Stimulated activated CD4-positive, alpha-beta T cell treated with anti-CD3 and anti-CD28 coated beads, Interleukin-1b, Interleukin-23, amount 100 ng/mL, for 1 hour (primary cell): ENCODE measurements at places on chromosomes 5 and 9.

- DNase-seq, result no peak
These were observed 22.7 kb downstream of the CAMK2A start for GRCh38 chr5:150266871-150267291.

GRCh38 chr5:102554728-102555127, 55.9 kb upstream of the SLCO6A1 start:
- DNase-seq, result no peak

- DNase-seq, result no peak
These were observed 1.6 kb downstream of the NINJ1 start for GRCh38 chr9:93132287-93132927.

DNA sequence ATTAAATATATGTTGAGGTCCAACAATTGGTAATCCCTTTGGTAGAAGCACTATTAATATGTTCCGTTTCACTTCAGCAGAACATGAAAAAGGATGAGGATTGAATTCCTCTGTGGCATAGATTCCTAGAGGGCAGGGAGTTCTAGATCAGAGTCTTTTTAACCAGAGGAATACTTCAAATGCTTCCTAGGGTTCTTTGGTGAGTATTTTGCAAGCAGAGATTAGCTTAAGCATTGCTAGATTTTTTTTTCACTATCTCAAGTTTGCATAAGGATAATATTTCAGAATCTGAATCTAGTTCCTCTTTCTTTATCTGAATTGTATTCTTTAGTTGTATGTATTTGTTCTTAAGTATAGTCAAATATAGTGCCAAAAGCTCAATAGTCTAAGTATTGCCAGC, 116.6 kb upstream of the ADAMTSL1 start:
- DNase-seq, result no peak

DNA sequence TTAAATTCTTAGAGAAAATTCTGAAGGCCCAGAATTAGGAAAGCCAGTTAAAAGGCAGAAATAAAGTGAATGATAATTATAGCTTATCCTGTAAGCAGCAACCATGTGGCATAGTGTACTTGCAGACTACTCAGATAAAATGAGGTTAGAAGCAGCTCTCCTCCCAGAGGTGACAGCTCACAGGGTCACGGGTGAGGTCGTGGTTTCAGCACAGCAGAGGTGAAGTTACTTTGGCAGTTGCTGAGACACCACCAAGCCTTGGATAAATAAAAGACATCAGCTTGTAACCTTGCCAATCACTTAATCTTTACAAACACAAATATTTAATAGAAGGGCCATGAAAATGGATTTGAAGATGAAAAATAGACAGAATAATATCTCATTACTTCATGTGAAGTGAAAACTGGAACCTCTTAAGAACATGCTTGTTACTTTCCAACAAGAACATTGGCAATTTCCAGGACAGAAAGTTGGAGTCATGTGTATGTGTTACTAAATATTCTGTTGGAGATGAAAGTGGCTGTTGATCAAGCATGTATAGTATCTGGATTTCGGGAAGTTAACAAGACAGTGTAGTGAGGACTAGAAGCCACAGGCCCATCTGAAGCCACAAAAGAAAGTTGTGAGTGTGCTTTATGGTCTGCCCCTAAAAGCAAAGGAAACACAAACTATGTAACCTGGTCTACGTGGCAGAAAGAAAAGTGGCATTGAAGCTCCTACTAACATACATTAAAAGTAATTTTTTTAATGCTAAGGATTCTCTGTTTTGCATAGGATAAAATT, 134.4 kb downstream of the ERCC6L2 start:
- no peak for DNase-seq

DNA sequence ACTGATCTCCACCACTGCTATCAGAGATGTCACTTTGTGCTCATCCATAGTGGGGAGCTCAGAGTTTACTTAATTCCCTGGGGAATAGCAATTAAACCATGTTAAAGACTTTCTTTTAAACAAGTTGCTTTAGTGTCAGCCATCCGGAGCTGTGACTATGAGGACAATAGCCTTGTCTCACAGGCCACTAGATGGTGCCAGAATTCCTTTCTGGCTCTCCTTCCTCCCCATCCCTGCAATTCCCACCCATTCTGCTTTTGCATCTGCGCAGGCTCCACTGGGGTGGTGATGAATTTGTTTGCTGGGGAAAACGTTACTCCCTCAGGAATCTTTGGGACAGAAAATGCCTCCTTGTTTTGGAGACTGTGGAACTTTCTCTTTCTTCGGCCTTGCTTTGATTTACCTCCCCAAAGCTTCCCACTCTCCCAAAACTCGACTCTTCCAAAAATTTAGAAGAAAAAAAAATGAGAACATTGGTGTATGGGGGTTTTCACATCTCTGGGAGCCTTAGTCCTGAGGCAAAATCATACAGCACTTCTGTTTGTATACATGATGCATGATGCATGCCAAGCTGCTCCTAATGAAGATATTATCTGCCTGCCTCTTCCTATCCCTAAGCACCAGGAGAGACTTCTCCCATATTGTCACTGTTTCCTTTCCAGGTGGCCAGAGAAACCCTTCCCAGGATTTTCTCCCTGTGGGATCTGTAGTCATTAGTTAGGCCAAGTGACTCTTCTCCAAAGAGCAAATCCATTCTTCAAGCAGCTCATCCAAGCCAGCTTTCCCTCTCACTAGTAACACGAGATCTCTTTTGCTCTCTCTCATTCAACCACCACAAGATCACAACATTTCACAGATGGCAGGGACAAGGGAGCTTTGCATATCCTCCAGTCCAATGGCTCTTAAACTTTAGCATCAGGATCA, 466.1 kb downstream of the TLR4 start:
- DNase-seq, result no peak

DNA sequence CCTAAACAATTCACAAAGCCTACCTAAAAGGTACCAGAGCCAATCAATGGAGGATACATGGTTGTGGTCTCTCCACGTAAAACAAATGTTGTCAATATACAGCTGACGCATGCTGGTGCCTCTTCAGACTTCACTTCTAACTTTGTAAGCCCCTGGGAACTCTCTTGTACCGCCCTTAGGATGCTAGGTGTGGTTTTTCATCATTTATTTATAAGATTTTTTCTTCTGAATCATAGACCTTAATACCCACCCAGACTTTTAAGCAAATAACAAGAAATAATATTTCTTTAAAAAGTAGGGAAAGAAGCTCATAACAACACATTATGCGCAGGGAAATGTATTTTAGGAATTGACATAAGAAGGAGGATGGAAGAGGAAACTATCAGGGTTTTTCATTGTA, 33.0 kb downstream of the SSBP2 start:
- DNase-seq, result no peak

- DNase-seq, result peak; percentile 16
These were observed 83.5 kb upstream of the MINAR2 start for GRCh38 chr5:129664336-129664937.

DNA sequence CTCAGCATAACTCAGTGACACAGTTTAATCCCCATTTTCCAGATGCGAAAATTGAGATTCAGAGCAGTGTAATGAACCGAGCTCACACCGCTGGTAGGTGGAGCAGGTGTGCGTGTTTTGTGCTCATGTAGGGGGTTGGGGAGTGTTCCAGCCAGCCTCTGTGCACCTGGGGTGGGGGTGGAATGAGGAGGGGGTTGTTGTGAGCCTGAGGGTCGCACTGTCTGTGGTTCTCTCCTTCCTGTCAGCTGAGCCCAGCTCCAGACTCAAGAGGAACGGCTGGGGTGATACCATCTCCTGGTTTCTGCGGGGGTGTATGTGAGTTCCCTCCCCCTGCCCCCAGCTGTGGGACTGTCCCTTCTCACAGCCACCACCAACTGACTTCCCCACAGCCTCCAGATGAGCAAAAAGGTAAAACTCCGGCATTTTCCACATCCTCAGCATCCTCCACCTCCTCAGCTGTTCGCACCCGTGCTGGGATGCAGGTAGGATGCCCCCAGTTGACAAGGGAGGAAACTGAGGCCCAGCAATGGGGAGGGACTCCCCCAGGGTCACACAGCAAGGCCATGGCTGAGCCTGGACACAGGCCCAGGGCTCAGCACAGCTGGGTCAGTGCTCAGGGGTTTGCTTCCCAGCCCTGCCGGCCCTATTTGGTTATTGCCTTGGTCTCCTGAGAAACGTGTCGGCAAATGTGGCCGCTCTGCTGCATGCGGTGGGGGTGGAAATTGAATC, 2.1 kb downstream of the SH2D3C start:
- DNase-seq, result peak; percentile 60

GRCh38 chr9:4027606-4028005, 272.3 kb downstream of the GLIS3 start:
- no peak for DNase-seq

- no peak for DNase-seq
These were observed 96.5 kb downstream of the IQGAP2 start for GRCh38 chr5:76499507-76500161.

DNA sequence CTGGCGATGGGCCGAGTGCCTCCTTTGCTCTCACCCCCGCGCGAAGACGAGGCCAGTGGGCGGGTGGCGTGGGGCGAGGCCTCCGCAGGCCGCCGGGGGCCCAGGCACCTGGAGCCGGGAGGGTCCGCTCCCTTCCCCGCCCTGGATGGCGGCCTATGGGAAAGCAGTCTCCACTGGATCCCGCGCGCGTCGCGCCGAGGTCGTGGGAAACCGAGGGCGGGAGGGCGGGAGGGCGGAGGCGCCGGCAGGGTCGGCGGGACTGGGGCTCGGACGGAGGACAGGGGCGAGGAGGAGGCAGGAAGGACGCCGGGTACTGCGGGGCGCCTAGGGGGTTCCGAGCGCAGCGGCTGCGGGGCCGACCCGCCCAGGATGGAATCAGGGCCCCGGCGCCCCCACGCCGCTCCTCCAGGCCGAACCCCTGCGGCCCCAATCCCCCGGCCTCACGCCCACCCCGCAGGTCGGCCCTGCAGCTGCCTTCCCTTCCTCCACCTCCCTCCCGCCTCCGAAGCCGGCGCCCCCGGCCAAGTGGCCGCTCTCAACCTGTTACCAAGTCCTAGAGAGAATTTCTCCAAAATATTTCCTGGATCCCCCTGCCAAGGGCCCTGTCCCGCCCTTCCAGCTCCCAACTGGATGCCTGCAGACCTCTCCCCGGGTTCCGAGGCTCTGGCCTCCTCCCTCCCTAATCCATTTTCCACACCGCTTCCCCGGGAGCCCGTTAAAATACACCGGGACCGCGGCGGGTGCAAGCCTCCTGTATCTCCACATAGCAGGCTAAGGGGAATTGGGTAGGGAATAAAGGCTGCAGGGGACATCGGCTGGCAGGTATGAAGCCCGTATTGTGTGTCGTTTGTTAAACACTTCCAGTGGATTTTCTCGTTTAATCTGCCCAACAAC, 146.3 kb downstream of the ERCC6L2 start:
- no peak for DNase-seq

DNA sequence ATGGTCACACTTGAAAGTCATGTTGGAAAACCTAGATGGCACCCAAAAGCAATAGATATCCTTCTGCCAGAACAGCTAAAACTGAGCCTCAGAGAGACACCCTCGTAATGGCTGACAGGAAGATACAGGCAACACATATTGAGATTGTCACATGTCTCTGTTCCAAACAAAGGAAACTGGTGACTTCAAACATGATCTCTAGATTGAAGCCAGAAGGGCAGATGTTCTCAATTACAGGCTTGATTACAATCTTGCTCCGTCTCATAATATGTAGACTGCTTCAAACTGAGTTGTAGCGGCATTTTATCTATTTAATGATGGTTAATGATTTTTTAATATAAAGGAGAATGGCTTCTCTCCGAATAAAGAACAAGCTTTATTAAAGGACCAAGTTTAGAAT, 774.3 kb downstream of the KCTD16 start:
- no peak for DNase-seq

GRCh38 chr9:126587187-126588185, 26.2 kb upstream of the LMX1B start:
- DNase-seq, result no peak

DNA sequence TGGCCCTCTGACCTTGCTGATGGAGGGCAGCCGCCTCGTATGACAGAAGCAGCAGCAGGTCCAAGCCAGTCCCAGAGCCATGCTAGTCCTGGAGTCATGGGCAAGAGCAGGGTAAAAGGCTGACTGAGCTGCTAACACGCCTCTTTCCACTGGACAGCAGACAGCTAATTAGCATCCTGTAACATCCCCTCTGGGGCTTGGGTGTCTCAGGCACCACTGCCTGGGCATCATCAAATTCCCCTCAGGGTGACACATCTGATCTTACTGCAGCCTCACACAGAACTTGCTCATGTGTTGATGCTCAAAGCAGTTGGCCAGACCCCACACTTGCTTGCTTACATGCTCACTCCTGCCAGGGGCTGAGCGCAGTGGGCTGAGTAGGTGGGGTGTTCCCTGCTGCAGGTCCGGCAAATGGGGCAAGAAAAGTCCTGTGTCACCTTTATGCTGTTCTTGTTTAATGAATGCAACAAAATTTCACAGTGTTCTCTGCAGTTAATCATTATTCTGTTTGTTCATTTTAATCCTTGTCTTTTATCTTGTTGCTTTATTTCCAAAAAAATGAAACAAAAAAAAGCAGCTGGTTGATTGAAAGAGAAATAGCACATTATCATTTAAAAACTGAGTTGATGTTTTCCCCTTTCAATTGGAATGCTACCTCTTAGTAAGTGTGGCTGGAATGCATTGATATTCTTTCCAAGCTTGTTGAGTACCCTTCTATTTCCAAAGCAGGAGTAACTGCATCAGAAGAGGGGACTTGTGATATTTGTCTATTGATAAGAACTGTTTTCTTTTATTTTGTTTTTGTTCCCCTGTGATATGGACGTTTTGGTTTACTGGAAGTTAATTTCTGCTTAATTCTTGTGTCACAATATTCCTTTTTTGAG, 254.1 kb downstream of the CDH18 start:
- DNase-seq, result no peak

- DNase-seq, result no peak
These were observed 61.5 kb downstream of the LNPEP start for GRCh38 chr5:96997265-96997859.

DNA sequence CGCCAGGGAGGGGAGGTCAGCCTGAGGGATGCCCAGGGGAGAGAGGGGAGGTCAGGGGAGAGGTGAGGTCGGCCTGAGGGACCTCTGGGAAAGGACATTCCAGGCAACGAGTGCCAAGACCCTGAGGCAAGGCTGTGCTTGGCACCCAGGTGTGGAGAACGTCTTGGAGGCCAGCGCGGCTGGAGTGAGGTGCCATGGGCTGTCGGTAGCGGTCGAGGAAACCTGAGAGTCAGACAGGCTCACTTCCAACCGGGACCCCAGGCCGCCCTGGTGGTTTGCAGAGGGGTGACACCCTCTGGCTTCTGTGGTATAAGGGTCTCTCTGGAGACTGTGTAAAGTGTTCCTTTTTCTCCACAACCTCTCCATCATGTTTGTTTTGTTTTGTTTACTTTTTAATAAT, 82.9 kb downstream of the CACNA1B start:
- DNase-seq, result no peak

DNA sequence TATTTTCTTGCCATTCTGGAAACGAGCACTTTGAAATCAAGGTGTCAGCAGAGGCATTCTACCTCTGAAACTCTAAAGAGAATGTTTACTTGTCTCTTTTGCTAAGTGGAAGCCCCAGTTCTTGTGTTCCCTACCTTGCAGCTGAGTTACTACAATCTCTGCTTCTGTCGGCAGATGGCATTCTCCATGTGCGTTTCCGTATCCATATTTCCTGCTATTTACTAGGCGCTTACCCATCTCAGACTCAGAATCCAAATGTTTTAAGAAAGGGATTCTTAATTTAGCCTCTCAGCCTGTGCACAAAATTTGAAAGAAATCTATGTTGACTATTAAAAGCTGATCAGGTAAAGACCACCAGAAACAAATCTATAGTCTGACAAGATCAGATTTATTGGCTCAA, 221.3 kb upstream of the FTMT start:
- DNase-seq, result no peak

GRCh38 chr9:37919246-37919955, 15.5 kb upstream of the SLC25A51 start:
- no peak for DNase-seq
